Stimulated activated naive CD8-positive, alpha-beta T cell treated with anti-CD3 and anti-CD28 coated beads, Interleukin-15, amount 100 ng/mL, for 72 hours (primary cell): ENCODE measurements at places on chromosomes 12 and 14.

DNA sequence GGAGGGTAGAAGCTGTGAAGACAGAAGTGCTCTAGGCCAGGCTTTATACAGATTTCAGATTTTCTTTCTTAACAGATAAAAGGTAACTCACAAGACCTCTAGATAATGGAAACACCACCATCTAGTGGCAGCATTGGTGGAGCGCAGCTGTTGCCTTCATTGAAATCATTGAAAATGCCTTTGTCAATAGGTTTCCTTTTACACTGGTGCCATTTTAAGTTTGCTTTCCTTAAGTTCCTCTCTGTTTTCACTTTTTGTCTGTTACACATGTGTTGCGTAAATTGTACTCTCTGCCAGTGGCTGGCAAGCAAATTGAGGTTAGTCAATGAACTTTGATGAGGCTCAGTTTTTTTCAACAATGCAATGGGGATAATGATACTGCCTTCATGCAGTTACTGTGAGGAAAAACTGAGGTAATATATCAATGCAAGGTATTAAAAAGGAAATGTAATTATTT lies 31.1 kb downstream of the ALDH1L2 start:
- peak; percentile 65 for DNase-seq

- DNase-seq: no peak
These were observed 35.1 kb downstream of the WASHC3 start for GRCh38 chr12:102026728-102027127.

DNA sequence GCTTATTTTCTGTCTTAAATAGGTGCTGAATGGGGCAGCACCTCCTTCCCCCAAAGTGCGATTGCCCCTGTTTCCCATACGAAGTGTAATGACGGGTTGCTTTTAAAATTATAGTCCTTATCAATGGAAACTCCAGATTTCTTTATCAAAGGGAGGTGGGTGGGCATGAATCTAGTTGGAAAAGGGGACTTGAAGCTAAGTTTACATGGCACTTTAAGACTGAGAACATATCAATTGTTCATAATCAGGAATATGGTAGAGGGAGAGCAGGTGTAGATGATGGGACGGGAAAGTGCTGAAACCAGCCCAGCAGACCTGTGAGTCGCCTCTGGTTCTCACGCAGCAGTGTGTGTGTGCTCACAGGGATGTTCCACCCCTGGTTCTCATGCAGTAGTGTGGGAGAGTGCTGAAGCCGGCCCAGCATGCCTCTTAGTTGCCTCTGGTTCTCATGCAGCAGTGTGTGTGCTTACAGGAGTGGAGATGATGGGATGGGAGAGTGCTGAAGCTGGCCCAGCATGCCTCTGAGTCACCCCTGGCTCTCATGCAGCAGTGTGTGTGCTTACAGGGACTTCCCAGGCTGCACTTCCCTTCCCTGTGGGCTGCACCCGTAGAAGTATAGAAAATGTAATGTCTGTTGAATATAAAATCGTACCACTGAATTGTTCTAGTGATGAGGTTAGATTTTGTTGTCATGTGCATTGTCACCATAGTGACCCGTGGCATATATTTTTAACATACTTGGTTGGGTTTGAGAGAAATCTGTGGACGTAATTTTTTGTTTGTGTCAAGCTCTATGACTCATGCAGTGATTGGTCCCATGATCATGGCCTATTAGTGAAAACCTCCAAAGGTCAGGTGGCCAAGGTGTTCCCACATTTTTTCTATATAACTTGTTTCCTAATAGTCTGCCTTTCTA lies 51.6 kb downstream of the GPATCH2L start:
- DNase-seq: no peak

- DNase-seq: no peak
These were observed 2.9 kb downstream of the SPX start for GRCh38 chr12:21528953-21529352.

- DNase-seq: no peak
These were observed 96.2 kb upstream of the TMPO start for GRCh38 chr12:98419081-98419794.

- peak; percentile 54 for DNase-seq
These were observed 759 bp downstream of the NFYB start for GRCh38 chr12:104137001-104137901.

GRCh38 chr14:85016496-85016895 lies 513.4 kb upstream of the FLRT2 start:
- no peak for DNase-seq

- no peak for DNase-seq
These were observed 12.5 kb downstream of the SYT10 start for GRCh38 chr12:33427071-33427470.

DNA sequence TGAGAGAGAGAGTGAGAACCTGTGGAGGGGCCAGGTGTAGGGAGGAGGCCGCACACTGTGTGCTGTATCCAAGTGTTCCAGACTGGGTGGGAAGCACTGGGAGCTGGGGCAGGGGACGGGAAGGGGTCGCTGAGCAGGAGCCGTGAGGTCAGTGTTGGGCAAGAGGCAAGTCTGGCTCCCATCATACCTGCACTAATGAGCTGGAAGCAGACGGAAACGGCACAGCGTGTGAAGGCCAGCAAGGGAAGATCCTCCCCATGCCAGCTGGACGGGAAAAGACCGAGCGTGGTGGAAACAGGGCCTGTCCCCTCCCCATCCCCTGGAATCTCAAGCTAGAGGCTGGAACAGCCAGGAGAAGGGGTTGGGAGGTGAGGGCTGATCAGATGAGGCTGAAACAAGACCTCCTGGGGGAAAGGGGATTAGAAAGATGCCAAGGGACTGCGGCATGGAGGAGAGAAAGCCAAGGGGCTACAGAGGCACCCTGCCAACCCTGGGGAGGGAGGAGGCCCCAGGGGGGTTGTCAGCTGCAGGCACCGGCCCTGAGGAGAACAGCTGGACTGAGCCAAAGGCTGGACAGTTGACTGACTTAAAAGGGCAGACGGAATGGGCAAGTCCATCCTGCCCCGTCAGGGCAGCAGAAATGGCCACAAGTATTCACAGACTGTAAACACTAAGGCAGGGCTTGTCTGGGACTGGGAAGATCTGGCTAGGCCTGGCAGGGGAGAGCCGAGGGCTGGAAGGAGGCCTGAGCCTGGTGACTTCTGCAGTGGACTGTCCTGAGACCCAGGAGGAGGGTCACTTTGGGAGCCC lies 19.0 kb upstream of the LTBP2 start:
- no peak for DNase-seq

DNA sequence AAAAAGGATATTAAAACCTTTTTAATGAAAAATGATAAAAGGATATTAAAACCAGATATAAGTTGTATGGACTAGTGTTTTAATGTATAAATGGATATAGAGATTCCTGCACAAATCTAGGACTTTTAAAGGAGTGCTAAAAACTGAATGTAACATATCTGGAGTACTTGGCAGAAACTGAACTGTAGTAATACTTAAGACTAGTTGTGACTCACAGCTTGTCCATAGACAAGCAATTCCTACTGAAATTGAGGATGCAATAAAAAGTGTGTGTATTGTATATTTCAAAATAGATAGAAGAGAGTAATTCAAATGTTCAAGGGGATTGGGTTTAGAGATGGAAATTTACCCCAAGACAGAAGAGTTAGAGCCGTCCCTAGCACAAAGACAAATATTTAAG lies 59.6 kb downstream of the FBXO33 start:
- DNase-seq: no peak

GRCh38 chr14:72501439-72501838 lies 392.5 kb downstream of the DPF3 start:
- no peak for DNase-seq

DNA sequence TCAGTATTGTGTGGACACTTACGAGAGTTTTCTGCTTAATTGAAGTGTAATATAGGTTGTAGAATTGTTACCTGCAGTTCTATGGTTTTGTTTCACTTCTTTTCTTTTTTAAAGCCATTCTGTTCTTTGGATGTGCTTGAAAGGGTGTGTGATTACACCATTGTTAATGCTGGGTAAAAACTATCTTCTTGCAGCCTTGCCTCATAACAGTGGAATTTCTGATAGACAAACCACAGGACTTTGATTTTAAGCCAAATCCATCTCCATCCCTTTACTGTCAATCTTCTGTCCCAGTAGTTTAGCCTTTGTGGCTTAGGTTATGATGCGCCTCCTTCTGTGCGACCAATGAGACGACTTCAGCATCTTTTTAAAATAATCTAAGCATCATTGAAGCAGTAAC lies 182.3 kb downstream of the PELI2 start:
- no peak for DNase-seq

GRCh38 chr12:45660330-45660729 lies 69.2 kb upstream of the ARID2 start:
- no peak for DNase-seq

DNA sequence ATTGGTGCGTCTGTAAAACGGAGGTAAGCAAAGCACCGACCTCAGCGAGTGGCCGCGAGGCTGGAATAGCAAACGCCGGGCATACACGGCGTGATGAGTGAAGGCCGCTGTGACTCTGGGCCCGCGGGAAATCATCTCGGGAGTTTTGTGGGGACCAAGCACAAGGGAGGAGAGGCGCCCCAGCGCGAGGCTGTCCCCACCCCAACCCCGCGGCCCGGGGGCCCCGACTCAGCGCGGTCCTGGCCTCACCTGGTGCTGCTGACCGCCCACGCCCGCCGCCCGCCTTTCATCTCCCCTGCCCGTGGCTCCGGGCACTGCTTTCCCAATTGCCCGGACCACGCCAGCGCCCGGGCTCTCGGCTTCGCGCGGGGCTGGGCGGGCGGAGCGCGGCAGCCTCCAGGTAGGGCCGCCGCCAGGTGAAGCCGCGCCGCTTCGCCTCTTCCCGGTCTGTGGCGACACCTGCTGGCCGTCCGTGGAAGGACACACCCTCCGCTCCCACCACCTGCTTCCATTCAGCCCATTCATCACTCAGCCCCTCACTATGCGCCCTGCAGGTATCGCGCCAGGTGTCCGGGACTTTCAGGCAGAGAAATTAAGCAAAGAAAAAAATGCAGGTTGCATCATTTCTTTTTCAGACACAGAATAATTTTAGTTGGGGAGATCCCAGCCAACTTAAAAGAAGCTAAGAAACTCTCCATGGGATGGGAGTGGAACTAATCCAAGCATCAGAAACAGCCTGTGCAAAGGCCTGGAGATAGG lies 360.4 kb downstream of the MED13L start:
- peak; percentile 71 for DNase-seq

- peak; percentile 66 for DNase-seq
These were observed 34.1 kb upstream of the FAM181A start for GRCh38 chr14:93892923-93893558.

DNA sequence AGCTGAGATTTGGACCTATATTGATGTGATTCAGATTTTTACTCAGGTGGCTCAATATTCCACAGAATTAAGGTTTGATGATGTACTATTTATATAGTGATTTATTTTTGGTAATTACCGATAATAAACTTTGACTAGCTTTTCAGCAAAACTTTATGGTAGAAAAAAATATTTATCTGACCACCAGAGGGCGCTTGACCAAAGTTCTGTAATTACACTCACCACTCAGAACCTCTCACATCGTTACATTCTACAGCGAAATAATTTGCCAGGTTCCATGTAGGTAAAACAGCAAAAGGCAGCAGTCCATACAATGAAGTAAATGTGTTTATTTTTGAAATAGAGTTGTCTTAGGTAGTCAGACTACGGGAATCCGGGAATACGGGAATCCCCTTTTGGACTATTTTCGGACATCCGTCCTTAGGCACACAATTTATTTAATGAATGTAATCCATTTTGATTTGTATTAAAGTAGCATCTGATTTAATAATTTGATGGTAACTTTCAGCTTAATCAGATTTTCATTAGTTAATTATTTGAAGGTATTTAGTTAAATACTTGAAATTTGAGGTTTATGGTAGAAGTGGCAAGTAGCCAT lies 143.0 kb upstream of the DDHD1 start:
- peak; percentile 16 for DNase-seq

DNA sequence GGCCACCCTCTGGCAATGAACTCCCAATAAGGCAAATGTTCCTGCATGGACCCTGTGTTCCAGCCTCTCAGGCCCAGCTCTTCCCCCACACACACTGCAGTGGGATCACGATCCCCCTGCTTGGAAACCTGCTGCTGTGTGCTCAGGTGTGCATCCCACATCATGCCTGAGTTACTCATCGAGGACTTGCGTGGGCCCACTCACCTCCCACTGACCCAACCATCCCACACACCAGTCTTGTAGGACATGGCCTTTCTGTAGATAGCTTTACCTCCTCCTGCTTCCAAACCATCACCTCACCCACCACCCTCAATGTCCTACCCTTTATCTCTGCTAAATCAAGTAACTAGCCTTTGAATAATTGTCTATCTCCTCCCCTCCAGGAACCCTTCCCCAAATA lies 24.6 kb downstream of the NPC2 start:
- DNase-seq: no peak

- peak; percentile 63 for DNase-seq
These were observed 89.7 kb upstream of the PARP11 start for GRCh38 chr12:3962631-3963483.

DNA sequence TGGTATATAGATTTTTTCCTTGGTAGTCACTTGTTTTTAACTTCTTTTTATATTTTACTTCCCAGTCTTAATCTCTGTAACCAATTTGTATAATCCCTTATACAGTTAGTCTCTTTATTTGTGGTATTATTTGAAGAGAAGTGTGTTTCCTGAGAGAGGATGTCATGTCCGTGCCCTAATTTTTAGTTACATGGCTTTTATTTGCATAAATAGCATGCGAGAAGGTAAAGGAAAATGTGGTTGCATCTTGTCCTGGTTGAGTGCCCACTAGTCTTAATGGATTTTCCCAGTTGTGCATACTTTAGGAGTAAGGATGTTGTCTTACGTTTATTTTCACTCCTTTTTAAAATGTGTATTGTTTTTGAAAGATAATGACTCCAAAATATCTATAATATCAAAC lies 27.5 kb downstream of the RAP1B start:
- DNase-seq: no peak

- DNase-seq: peak; percentile 23
These were observed 806.0 kb downstream of the VRK1 start for GRCh38 chr14:97603201-97603600.

DNA sequence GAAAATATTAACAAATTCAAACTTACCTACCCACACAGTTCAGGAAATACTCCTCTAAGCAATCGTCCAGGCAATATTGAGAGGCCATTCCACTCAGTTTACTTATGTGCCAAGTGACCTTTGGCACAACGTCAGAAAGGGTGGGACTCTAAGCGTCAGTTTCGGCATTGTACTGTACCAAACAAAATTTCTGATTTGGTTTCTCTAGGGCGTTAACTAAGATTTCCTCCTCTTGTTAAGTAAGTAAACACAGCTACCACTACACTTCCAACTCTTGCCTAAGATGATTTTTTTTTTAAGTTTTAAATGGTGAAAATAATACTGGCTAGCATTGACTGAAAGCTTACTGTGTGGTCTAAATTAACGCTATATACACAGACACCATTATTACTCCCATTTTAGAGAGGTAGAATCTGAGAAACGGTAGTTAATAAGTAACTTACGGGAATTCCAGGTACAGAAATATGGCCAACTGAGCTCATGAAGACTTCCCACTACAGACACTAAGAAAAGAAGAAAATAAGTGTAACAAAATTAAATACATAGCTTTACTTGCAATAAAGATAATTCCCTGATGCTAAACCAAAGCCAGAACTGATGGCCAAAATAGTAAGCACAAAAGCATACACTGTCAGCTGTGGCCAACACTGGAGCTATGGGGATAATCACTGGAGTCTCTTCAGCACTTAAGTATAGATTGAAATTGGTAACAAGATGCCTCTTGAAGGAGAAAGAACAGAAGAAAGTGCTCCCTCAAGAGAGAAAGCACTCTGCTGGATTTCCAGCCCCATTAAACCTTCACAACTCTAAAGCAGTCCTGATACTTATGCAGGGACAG lies 76.1 kb downstream of the EPS8 start:
- DNase-seq: no peak
